ENCODE measurements at places on chromosomes 2 and 18.

GRCh38 chr18:59788791-59789106 is 91.5 kb upstream of the CCBE1 start:
- no peak for DNase-seq

DNA sequence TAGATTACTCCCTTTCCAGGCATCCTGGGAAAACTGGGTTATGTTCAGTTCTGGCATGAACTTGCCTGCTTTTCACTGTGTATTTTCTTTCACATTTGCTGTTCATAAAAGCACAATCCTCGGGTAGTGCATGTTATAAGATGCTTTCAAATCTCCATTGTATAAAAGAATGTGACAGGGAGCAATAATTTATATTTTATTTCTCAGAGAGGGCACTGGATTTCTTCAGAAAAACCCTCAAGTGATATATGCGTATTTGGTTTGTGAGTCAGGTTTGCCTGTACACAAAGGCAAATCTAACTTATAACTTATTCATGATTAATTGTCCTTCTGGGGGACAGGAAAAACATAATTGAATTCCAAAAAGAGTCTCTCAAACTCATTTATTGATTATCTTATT is 440.7 kb upstream of the MMADHC start:
- no peak for DNase-seq

GRCh38 chr18:44914028-44914427 is 233.3 kb downstream of the SETBP1 start:
- no peak for DNase-seq

- DNase-seq, result no peak
Measured at GRCh38 chr2:129605646-129606045, 373.8 kb upstream of the RAB6C start.

- no peak for DNase-seq
Measured at GRCh38 chr2:163713534-163714311, 22.1 kb downstream of the FIGN start.

- DNase-seq, result no peak
Measured at GRCh38 chr2:15993232-15993610, 52.9 kb downstream of the MYCN start.

DNA sequence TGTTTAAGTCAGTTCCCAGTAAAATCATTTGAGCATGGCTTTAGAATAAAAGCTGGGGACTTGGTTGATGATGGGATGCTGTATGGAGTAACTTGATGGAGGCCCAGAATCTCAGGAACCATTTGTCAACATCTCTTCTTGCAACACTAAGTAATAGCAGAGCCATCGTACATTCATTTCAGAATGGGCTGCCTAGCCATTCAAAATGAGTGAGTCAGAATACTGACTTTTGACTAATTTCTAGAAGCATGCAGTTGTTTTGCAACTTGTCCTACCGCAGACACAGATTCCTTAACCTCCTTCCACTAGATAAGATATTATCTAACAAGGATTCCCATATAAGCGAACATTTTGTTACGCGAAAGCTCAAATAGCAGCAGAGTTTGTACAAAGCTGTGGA is 229.5 kb downstream of the CNTNAP5 start:
- no peak for DNase-seq

- DNase-seq, result no peak
Measured at GRCh38 chr2:207473049-207473930, 56.5 kb upstream of the CREB1 start.

All from urothelium cell line (cell line).